ENCODE measurements at places on chromosomes 7 and 10.

GRCh38 chr10:114634609-114634979 lies 23.5 kb downstream of the ABLIM1 start:
- peak; percentile 98 for DNase-seq

GRCh38 chr10:97175586-97175985 lies 10.2 kb downstream of the SLIT1 start:
- no peak for DNase-seq

DNA sequence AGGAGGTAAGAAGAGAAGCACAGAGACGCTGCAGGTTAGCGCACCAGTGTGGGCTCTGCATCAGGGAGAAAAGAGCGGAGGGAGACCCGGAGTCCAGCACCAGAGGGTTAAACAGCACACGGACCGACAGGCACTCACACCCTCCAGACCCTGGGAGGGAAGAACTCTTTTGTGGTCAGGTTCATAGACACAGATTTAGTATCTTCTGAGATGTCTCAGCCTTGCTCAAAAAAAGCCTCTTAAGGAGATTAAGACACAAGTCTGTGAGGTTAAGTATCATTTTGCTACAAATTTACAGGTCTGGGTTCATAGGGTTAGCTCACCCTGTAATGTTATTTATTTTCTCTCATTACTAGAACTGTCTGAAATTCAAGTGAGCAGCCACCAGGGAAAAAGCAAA lies 16.8 kb upstream of the NDST2 start:
- DNase-seq: peak; percentile 57

GRCh38 chr7:1301054-1301881 lies 68.6 kb downstream of the UNCX start:
- no peak for DNase-seq

DNA sequence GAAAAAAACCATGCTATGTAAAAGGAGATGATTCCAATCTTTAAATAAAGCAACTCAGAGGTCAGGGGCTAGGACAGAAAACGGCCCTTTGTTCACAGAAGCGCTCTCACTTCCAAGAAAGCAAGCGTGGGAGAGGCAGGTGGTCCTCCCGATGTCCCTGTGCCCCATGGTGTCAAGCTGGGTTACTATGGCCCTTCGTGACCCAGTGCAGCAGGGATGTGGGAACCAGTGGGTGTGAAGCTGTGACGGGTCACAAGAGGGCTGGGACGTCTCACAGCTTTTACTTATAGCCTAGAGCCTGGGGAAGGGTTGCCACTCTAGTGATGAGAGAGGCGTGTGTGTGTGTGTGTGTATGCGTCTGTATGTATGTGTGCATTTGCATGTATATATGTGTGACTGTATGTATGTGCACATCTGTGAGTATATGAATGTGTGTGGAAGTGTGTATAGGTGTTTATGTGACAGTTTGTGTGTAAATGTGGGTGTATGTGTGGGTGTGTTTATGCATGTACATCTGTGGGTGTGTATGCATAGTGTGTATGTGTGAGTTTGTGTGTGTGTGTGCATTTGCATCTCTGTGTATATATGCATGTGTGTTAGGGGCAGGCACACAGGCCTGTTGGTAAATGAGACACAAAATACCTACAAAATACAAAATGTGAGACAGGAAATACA lies 25.2 kb downstream of the HTRA1 start:
- DNase-seq: no peak

GRCh38 chr10:128526791-128527375 lies 400.7 kb upstream of the MKI67 start:
- DNase-seq: no peak

GRCh38 chr7:80098795-80099194 lies 35.8 kb upstream of the GNAI1 start:
- no peak for DNase-seq

DNA sequence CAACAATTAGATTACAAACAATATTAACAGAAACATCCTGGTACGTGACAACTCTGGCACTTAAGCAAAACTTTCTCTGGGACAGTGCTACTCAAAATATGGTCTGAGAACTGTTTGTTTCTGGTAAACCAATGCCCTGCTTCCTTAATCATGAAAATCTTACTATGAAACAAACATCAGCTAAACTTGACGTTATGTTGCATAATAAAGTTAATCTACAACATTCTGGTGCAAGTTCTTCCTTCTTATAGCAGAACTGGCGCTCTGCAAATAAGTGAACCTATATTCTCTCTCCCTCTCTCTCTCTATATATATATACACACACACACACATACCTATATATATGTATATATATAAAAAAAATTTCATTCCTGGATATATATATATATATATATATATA lies 7.8 kb downstream of the C7orf33 start:
- no peak for DNase-seq
